ENCODE measurements at places on chromosomes 16 and 17. TPM values are rescaled to one million over a fixed set of nuclear protein-coding genes. Genes with fewer than 3 reads are reported as not detected.

DNA sequence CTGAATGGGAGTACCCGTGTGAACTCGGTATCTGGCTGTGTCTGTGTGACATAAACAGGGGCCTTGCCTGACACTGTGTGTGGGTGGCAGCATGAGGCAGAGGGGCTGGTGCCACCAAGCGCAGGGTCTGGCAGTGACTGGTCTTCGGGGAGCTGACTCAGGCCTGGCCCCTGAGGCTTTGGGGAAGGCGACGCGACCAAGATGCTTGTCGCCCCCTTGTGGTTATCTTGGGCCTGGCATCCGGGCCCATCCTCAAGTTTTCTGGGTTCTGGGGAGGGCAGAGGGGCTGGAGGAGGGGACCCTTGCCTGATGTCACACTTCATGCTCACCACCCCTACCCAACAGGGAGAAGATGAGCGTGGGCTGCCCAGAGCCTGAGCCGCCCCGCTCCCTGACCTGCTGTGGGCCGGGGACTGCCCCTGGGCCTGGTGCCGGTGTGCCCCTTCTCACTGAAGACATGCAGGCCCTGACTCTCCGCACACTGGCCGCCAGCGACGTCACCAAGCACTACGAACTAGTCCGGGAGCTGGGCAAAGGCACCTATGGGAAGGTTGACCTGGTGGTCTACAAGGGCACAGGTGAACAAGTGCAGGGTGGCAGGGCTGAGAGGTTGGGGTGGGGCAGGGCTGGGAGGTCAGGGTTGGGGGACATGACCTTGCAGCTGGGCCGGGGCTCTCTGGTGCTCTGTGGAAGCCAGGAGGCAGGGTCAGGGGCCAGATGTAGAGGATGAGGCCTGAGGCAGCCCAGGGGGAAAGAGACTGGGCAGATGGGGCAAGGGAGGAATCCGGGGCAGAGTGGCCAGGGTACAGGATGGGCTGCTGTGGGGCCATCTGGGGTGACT is 24.9 kb downstream of the SBK1 start:
- DNase-seq = no peak

The NGFR gene
- total RNA-seq = 21.6 TPM

GRCh38 chr17:73039282-73039681 is 53.2 kb downstream of the SLC39A11 start:
- H3K27me3 ChIP-seq = no peaks in the 10 kb centered on the region
- no peak overlapping the region for H3K27ac ChIP-seq
- H3K36me3 ChIP-seq = no peaks in the 10 kb centered on the region
- no peak for DNase-seq
- H3K4me3 ChIP-seq = no peak overlapping the region

DNA sequence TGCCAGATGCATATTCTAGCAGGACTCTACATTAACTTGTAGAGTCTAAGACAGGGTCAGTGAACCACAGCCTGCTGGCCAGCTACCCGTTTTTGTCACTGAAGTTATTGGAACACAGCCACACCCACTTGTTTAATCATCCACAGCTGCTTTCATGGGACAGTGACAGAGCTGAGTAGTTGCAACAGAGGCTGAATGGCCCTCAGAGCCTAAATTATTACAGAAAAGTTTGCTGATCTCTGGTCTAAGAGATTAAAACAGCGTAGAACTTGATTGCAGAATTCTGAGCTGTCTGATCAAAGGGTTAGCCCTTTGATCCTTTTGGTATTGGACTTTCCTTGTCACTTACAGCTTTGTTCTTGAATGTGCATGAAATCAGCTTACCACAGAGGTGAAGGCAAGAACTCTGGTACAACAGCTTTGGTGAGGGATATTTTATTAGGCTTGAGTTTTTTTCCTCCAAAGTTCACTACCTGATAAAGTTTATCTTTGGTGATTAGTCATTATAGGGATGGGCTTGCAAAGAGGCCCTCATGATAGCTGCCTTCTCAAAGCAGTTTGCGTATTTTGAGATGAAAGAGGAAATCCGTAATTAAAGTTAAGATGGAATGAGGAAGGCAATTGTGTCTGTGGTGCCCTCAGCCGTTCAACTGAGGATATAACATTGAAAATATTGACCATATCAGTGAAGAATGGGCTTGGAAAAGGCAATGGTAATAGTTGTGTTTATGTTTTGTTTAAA is 23.6 kb downstream of the ALDH3A2 start:
- H3K4me1 ChIP-seq = peaks cover 3% of the 10 kb centered on the region
- DNase-seq = no peak
- no peaks in the 10 kb centered on the region for H3K27me3 ChIP-seq
